ENCODE measurements at places on chromosomes 1 and 21.

GRCh38 chr21:36704281-36704957, 5.5 kb downstream of the SIM2 start:
- DNase-seq, result no peak

DNA sequence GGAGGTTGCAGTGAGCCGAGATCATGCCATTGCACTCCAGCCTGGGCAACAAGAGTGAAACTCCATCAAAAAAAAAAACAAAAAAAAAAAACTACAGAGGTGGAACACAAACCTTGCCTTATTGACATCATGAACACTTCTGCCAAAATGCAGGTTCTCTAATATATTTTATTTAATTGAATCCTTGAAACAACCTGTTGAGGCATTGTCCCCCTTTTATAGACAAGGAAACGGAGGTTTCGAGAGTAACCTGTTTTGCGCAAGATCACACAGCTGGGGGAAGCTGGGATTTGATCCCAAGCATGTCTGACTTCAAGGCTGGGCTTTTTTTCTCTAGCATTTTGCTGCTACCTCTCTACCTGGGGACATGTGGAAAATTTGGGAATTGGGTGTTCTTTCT, 2.8 kb downstream of the SZRD1 start:
- no peak for DNase-seq

DNA sequence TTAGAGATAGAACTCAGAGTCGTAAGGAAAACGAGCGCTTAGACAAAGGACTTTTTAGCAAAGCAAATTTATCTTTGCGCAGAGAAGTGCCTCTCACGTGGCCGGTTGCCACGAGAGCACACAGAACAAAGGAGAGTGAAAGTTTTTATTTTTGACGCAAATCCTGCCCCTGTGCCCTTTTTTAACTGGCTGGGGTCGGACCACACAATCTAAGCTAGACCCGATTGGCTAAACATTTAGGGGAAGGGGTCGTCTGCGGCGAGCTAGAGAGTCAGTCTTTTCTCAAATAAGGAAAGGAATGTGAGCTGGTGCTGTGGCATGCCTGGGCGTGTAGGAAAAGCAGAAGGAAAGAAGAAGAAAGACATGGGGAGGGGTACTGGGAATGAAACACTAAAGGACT, 2.4 kb downstream of the KRTAP10-2 start:
- no peak for DNase-seq

GRCh38 chr1:206782448-206782847, 10.2 kb upstream of the IL10 start:
- DNase-seq, result peak; percentile 75

DNA sequence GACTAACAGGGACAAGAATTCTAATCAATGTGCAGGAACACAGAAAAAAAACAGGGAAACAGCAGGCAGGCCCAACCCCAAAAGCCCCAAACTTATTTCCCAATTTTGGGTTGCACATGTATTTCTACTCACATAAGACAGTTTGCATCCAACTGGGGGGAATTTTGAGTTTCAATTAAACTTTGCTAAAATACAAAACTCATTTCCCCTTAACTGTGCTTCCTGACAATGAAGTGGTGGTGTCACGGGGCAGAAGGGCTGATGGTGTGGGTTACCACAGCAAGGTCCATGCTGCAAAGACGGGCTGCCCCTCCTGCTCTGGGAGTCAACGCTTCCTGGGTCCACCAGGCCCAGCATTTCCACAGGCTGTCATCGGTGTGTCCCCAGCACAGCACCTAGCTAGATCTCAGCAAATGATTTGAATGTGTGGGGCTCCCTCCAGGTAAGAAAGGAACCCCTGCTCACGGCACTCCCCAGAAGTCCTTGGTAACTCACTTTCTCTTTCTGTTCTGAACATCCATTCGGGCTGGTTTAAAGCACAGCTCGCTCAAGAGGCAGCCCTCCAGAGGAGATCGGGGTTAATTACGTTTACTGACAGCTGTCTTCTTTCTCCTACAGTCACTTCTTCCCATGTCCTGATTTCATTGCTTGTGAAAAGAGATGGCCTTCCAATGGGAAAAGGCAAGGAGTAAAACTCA, 27.4 kb downstream of the HIVEP3 start:
- peak; percentile 86 for DNase-seq
